Stimulated activated CD4-positive, alpha-beta T cell treated with anti-CD3 and anti-CD28 coated beads, Interleukin-15, amount 100 ng/mL, for 1 hour (primary cell): ENCODE measurements at places on chromosomes 11 and 22.
A peak's percentile ranks its signal among the peaks of the same experiment; 100 is the strongest.

- DNase-seq, result peak; percentile 15
These were observed 22.8 kb downstream of the ARRB1 start for GRCh38 chr11:75328426-75329277.

GRCh38 chr22:19696504-19697276, 17.6 kb upstream of the SEPTIN5 start:
- DNase-seq, result no peak

- no peak for DNase-seq
These were observed 167.8 kb upstream of the NARS2 start for GRCh38 chr11:78742430-78742829.

GRCh38 chr22:28629420-28630176, 50.0 kb downstream of the TTC28 start:
- no peak for DNase-seq

DNA sequence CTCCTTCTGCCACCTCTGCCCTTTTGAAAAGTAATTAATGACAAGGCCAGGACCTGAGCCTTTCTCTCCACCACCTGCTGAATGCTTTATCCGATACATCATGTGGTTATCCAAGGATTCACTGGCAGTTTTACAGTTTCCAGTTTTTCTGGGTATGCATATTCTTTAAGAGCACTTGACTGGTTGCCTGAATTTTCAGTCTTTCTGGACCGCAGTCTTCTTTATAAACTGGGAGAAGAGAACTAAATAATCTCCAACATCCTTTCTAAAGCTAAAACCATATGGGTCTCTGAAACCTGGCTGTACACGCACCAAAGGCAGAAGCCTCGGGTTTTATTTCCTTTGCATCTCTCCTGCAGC, 65.1 kb downstream of the BTG4 start:
- DNase-seq, result no peak

DNA sequence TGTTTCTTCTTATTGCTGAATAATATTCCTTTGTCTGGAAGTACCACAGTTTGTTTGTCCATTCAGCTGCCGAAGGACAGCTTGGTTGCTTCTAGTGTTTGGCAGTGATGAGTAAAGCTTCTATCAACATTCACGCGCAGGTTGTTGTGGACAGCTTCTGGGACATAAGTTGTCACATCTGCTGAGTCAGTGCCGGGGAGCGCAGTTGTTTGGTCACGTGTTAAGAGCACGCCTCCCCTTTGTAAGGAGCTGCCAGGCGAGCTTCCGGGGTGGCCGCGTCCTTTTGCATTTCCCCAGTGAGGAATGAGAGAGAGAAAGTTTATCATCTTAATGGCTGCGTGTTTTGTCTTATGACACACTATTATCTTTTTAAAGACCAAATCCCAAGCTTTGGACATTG, 30.3 kb downstream of the SAMM50 start:
- DNase-seq, result no peak

GRCh38 chr11:117907276-117908108, 21.7 kb downstream of the TMPRSS13 start:
- DNase-seq, result peak; percentile 50
